CD4-positive, alpha-beta T cell treated with Interleukin-4 for 1 hour (primary cell): ENCODE measurements at places on chromosomes 4 and X.
A peak's percentile ranks its signal among the peaks of the same experiment; 100 is the strongest.

DNA sequence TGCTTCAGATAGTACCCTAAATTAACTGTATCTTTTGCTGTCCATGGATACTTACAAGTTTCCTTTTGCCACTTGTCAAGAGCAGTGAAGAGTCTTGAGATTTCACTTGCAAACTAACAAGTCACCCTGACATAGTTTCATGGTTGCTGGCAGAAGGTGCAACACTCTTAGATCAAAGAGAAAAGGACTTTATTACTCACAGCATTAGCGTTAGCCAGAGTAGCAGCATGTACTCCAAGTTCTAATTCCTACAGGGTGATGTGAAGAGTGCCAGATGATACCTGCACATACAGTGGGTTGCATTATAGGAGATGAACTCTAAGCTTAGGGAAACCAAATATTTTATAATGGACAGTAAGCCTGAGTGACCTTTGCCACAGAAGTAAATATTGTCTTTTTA is 47.9 kb downstream of the NDST3 start:
- no peak for DNase-seq

- no peak for DNase-seq
Measured at GRCh38 chr4:20087522-20087911, 164.2 kb upstream of the SLIT2 start.

GRCh38 chr4:112516471-112517066 is 589 bp upstream of the NEUROG2 start:
- DNase-seq = no peak

- peak; percentile 55 for DNase-seq
Measured at GRCh38 chr4:102825261-102826091, 1.9 kb downstream of the UBE2D3 start.

GRCh38 chr4:46277165-46277951 is 112.6 kb downstream of the GABRA2 start:
- DNase-seq = no peak

GRCh38 chrX:150761176-150761818 is 68.1 kb downstream of the MTMR1 start:
- no peak for DNase-seq

- no peak for DNase-seq
Measured at GRCh38 chr4:109969087-109969486, 56.4 kb downstream of the EGF start.

- no peak for DNase-seq
Measured at GRCh38 chr4:143253166-143253565, 68.4 kb downstream of the USP38 start.

DNA sequence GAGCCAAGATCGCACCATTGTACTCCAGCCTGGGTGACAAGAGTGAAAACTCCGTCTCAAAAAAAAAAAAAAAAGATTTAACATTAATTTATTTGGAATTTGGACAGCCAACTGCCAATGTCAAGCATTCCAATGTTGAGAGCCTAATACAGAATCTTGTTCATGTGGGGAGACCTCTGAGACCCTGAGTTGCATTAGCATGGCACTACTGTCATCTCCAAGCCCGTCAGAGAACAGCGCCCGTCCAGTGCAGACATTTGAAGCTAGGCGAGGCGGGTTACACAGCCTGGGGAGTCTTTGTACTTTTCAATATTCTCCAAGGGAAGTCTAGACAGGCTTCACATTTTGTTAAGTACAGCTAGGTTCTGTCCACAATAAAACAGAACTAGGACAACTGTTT is 126.7 kb downstream of the CHRNA9 start:
- no peak for DNase-seq

GRCh38 chr4:57333684-57334083 is 223.5 kb upstream of the IGFBP7 start:
- DNase-seq = no peak

DNA sequence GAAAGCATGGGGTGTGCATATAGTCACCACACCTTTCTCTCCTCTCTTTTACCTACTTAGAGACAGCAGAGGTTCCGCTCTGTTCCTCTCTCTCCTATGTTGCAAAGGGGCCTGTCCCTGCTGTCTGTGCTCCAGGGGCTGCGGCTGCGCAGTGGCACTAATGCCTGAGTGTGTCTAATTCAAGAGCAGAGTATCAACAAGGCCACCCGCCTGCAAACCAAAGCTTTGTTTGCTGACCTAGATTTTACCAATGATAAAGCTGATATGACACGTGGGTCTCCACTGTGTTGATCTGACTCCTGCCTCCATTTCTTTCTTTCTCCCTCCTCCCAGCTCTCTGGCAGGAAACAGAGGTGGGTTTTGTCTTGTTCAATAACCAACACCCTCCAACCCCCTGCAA is 74.9 kb downstream of the NSG1 start:
- peak; percentile 61 for DNase-seq

DNA sequence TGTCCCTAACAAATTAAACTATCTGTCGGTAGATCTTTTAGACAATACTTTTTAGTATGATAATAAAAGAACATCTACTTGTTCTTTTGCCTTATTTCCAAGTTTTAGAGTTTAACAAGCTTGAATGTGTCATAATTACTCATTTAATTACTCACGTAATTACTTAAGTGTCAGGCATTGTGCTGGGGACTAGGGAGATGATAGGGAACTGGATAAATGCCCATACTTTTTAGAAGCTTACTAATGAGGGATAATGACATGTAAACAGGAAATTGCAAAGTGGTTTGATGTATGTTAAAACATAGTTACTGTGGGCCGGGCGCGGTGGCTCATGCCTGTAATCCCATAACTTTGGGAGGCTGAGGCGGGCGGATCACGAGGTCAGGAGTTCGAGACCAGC is 158.3 kb downstream of the DMD start:
- DNase-seq = no peak

GRCh38 chr4:8411351-8412180 is 29.0 kb downstream of the ACOX3 start:
- DNase-seq = no peak

GRCh38 chr4:14918336-14918735 is 83.9 kb upstream of the CPEB2 start:
- no peak for DNase-seq

- DNase-seq = no peak
Measured at GRCh38 chr4:164803702-164804101, 49.8 kb downstream of the SMIM31 start.

DNA sequence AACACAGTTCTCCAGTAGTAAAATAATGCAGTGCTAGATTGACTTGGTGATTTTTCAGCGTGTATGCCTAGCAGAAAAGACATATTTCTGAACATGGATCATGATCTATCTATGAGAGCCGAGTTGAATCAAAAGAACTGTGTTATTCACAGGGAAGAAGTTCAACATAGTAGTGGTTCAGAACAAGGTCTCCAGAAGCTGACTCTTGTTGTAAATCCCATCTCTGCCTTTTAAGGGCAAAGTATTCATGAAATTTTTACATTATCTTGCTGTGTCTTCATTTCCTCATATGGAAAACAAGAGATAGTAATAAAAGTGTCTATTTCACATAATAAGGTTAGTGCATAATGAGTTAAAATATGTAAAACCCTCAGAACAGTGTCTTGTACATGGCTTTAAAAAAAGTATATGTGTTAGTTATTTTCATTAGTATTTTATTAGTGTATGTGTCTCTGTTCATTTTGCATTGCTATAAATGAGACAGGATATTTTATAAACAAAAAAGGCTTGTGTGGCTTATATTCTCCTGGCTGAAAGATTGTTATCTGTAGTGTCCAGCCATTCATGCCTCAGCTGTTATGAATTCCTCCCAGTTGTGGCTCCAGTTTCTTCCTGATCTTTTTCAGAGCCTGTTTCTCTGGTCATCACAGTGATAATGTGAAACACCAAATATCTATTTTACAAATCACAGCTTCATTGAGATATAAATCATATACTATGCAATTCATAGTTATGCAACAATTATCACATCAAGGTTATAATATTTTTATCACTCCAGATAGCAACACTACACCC is 1351.2 kb downstream of the STIM2 start:
- no peak for DNase-seq

DNA sequence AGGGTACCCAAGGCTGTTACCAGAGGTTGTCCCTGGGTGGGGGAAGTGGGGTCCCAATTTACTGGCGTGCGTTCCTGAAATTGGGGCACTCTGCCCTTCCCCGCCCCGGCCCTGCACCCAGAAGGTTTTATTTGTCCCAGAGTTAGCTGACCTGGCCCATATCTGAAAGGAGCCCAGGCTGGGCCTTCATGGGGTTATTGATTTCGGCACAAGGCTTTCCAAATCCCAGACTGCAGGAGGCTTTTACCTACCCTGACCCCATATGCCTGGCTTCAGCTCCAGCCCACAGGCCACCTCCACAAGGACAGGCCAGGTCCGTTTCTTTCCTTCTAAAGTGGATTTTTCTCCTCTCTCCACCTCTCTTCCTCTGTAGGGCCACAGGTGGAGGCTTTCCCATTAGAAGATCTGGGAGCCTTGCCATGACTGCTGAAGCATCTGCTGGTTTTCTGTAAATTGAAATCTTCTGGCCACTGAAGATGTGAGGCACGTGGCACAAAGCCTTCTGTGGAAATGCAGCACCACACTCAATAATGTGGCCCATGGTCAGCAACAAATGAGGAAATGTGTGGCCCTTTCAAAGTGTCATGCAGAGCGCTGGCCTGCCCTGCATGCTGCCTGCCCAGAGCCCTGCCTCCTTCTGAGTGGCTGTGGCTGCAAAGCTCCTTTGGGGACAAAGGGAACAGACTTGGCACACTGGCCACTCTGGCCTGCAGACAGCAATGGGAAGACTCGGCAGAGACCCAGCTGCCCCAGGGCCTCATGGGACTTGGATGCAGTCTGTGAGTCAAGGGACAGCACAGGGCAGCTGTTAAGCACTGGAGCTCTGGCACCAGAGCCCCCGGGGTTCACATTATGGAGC is 43.1 kb upstream of the MTM1 start:
- no peak for DNase-seq
